T-helper 17 cell (primary cell): ENCODE measurements at places on chromosomes 5 and 9.

GRCh38 chr5:94239266-94239665, 379.1 kb downstream of the KIAA0825 start:
- DNase-seq: no peak

DNA sequence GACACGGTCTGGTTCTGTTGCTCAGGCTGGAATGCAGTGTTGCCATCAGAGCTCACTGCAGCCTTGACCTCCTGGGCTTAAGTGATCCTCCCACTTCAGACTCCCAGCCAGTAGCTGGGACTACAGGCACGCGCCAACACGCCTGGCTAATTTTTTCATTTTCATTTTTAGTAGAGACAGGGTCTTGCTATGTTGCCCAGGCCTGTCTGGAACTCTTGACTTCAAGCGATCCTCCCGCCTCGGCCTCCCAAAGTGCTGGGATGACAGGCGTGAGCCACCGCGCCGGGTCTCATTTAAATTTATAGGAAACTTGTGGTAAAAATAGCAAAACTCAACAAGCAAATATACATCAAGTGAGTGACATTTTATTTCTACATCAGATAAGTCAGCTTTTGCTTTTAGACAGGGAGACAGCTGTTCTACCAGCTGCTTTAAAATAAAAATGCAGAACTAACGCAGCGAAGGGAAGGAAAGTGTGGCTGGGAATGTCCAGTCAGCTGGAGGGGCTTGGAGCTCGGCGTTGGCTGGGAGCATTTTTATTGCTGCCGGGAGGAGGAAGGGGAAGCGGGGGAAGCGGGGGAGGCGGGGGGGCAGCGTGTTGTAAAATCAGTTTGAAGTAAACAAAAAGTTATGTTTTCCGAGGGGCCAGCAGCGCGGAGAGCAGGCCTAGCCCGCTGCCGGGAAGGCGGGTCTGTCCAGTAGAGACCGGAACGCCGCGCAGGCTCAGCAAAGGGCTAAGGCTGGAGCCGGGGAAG, 707 bp upstream of the ZFYVE16 start:
- no peak for DNase-seq

DNA sequence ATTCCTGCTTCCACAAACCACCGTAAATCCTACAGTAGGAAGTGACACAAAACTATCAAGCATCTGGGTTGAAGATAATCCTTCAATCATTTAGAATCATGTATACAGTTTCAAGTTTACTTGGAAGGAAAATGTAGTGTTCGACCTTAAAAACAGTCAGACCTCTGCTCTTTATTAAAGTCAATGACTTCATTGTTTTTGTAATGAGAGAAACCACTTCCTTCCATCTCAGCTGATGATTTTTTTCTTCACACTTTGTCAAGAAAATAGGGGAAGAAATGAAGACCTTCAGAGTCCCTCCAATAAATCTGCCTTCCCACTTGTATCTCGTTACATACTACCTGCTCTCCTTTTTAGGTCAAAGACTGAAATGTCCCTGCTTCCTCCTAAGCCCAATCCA, 30.1 kb downstream of the TUSC1 start:
- DNase-seq: no peak

DNA sequence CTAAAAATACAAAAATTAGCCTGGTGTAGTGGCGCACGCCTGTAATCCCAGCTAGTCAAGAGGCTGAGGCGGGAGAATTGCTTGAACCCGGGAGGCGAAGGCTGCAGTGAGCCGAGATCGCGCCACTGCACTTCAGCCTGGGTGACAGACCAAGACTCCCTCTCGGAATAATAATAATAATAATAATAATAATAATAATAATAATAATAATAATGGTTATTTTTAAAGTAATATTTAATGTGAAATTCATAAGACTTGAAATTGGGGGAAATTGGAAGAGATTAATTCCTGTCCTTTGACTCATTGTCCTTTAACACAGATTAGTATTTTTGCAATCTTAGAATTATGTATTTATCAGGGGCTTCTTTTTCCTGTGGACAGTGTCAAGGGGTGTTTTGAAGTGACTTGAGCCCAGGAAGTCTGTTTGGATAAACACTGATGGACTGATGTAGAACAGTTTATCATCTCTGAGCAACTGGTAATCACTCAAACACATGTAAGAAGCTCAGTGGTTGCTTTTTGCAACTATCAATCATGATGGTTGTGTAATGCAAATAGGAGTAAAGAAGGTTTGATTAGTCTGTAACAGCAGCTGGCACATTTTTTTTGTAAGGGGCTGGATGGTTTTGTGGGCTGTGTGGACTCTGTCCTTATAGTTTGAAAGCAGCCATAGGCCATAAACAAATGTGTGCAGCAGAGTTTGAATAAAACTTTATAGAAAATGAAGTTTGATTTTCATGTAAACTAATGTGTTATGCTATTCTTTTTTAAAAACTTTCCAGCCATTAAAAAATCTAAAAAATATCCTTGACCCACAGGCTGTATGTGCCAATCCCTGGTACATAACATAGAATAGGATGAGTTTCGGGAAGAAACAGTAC, 93.5 kb downstream of the F2RL2 start:
- no peak for DNase-seq

DNA sequence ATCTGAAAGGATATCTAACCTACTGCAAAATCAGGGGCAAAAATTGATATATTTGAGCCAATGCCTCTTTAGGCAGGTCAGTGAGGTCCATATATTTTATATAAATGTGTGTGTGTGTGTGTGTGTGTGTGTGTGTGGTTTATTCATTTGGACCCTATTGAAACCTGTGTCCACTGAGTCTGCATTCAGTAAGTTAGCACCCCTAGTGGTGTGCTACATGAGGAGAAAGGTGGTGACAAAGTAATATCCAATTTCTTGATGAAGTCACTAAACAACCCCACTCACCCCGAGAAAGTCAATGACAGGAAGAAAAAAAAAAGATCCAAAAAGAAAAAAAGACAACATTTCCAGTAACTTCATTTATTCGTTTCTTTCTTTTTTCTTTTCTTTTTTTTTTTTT, 4.1 kb downstream of the FBXW11 start:
- no peak for DNase-seq

GRCh38 chr5:92309336-92309991, 926.3 kb upstream of the ARRDC3 start:
- DNase-seq: no peak

- DNase-seq: no peak
Observed at GRCh38 chr5:99025298-99026045, 96.7 kb upstream of the CHD1 start.

DNA sequence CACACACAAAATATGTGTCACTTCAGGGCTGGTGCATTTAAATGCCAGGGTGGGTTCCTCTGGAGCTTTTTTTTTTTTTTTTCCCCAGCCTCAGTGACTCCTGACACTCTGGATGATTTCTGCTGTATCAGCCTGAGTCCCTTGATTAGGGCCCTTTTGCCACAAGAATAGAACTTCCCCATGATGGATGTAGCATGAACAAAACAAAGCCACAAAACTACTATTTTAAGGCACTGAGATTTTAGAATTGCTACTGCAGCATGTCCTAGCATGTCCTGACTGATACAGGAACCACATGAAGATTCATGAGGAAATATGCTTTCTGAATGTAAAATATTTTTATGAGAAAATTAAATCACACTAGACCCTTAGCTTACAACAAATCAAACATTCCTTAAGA, 13.9 kb upstream of the ADGRD2 start:
- DNase-seq: no peak

DNA sequence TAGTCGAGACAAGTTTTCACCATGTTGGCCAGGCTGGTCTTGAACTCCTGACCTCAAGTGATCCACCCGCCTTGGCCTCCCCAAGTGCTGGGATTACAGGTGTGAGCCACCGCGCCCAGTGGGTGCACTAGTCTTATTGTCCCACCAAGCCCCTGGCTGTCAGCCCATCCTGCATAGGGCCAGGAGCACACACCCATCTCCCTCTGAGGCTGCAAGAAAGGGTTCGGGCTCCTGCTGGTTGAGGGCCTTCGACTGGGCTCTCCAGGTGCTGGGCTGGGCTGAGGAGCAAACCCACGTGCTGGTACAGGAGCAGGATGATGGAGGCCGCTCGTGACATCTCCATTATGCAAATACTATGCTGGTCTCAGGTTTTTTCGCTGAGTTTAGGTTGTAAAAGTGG, 25.1 kb upstream of the RNF130 start:
- DNase-seq: no peak

DNA sequence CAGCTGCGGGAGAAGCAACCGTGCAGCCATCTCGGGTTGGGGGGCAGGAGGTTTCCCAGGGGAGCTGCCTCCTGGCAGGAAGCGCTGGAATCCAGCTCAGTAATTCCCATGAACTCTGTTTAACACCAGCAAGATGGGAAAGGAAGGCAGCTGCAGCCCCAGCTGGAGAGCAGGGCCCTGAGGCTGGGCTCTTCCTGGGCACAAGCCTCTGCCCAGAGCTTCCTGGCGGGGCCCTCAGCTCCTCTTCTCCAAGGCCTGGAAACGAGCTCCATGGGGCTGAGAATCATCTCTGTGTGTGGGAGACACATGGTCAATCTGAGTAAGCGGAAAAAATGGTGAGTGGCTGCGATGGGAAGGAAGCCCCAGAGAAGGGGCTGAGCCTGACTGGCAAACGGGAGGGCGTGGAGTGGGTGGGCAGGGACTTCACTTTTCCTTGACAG, 6.3 kb downstream of the MRPL36 start:
- DNase-seq: no peak

DNA sequence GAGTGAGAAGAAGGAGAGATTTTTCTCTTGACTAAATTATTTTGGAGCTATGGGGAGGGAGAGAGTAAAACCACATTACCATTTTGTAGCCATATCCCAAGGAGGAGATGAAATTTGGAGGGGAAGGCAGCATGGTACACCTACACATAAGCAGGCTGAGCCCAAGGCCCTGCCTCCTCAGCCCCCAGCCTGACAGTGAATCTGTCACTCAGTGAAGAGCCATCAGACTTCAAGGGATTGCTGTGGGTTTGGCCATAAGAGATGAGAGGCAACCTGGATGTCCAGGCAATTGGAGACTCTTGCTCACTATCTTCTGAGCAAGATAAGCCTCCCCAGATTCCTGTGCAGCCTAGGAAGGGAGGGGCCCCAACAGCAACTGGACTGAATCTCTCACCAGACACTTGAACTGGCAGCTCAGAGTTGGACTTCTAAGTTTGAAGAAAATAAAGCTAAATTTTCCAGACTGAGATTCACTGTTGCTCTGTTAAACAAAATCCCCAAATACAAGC, 216.6 kb downstream of the SEMA6A start:
- DNase-seq: no peak

GRCh38 chr9:27433631-27434325, 90.3 kb upstream of the IFNK start:
- no peak for DNase-seq

DNA sequence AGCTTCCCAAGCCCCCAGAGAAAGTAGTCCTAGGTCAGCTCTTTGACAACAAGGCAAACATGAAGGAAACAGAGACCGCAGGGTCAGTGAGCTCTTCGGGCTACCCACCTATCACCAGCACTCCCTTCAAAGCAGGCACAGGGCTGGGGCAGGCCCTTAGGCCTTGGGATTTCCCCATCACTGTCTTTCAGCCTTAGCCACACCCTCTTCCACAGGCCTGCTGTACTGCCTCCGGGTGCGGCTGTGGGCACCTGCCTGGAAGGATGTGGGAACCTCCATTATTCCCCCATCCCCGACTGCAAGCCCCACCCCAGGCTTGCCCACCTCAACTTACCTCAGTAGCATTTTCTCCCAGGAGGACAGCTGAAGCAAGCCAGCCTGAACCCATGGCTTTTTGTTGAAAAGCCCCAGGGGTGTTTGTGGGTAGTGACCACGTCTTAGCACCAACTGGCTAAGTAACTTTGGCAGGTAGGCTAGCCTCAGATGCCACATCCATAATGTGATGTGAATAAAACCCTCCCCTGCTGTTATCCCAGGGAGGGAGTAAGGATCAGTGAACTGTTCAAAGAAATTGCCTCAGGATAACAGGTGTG, 100.2 kb downstream of the PIK3R1 start:
- DNase-seq: peak; percentile 10

GRCh38 chr5:122019919-122020590, 58.0 kb downstream of the LOX start:
- DNase-seq: no peak

DNA sequence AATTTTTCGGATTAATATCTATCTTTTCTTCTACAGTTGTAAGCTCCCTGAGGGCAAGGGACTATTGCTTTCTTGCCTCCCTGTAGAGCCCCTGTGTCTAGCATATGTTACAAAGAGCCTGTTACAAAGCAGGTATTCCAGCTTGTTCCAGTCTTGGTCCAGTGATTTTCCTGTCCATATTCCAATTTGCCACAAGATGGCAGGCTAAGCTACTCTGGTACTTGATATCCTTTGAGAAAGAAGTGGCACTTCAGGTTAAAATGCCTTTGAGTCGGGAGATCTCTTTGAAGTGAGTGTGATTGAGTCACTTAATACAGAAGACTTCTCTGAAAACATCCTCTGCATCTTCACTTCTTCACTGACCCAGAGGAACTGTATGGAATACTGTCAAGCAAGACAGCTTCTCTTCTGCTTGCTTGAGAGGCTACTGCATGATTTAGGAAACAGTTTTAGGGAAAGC, 24.5 kb downstream of the CAVIN4 start:
- no peak for DNase-seq

- DNase-seq: no peak
Observed at GRCh38 chr9:82961504-82962125, 101.3 kb downstream of the RASEF start.
